ENCODE measurements at places on chromosomes 12 and 14.

DNA sequence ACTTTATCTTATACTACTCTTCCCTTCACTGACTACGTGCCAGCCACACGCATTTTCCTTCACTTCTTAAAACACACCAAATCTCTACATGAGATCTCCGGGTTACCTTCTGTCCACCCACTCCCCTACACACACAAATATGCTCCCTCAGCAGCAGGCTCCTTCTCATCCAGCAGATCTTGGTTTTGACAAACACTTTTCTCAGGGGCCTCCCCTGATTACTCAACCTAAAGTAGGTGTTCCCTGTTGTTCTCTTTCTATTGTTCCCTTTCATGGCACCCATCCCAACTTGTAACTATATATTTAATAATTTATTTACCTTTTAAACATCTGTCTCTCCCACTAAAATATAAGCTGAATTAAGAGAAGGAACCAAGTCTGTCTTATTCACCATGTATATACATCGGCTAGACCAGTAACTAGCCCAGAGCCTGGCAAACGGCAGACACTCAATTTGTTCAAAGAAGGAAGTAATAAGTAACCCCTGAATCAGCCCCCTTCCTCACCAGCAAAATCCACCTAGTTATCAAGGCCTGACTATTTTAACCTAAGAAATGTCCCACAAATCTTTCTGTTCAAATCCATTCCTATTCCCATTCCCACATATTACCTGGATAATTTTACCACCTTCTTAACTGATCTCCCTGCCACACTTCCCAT is 2.7 kb downstream of the C2CD5 start:
- DNase-seq: no peak

- DNase-seq: no peak
Measured at GRCh38 chr14:58200480-58200841, 512 bp downstream of the ACTR10 start.

- DNase-seq: no peak
Measured at GRCh38 chr14:51616256-51616655, 35.5 kb upstream of the FRMD6 start.

- DNase-seq: no peak
Measured at GRCh38 chr12:101592448-101592847, 2.3 kb upstream of the MYBPC1 start.

DNA sequence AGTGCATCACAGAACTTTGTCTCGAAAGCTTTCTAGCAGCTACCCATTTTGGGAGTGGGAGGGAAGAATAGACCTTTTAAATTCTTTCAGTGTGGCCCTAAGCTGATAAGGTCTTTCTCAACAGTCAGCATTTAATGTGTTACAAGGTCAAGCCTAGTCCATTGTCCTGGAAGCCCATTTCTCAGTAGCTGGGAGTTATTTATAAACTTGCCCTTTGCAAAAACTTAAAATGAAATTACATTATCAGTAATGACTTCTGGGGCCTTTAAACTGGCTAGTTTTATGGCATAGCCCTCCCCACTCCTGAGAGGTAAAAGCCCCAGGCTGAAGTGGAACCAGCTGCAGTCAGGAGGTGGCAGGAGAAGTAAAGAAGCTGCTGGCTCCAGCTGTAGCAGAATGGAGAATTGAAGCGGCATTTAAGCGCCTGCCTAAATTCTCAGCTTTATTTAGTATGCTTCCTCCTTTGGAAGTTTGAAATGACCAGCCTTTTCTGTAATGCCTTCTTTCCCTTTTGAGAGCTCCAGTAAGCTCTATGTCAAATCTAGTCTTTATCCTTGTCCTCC is 12.4 kb downstream of the COPZ1 start:
- DNase-seq: peak; percentile 66

DNA sequence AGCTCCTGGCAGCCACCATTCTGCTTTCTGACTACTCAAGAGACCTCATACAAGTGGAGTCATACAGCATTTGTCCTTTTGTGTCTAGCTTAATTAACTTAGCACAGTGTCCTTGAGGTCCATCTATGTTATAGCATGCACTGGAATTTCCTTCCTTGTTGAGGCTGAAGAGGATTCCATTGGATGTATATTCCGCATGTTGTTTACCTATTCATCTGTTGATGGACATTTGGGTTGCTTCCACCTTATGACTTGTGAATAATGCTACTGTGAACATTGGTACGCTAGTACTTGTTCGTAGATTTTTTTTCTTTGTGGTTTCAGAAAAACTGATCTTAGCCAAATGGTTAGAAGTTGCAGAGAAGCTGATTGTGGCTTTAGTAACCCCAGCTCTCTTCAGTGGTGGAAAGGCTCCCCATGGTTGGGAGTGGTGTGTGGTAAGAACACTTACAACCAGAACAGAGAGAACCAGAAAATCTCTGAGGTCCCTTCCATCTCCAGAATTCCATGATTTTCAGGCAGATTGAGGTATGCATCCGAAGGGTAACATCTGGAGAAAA is 118.4 kb downstream of the SAMD4A start:
- DNase-seq: no peak

- no peak for DNase-seq
Measured at GRCh38 chr14:59280961-59281360, 92.5 kb downstream of the DAAM1 start.

DNA sequence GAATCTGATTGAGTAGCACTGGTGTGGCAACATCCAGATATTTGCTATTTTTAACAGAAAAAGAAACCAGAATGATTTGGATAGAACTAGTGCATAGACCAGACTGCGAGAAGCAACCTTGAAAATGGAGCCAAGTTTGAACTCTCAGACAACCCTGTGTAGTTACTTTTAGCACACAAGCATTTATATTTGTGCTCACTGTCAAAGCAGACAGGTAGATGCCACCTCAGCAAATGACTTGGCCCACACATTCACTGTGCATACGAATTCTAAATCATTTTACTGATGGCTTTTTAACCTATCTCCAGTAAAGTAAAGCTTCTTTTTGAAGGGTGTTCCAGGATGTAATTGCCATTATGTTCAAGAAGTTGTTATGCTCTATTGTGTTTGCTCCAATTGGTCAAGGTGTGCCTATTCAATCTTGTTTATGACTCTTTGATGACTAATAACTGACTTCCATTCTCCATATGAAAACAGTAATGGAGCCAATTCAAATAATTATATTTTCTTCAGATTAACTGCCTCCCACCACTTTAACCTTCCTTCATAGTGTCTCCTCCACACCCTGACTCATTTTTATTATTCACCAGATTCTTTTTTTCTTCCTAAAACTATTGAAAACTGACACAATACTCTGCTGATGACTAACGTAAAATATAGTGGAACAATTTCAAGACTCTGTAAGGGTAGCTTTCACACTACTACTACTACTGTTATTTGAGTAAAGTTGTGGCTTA is 138.5 kb downstream of the CCER1 start:
- DNase-seq: no peak

DNA sequence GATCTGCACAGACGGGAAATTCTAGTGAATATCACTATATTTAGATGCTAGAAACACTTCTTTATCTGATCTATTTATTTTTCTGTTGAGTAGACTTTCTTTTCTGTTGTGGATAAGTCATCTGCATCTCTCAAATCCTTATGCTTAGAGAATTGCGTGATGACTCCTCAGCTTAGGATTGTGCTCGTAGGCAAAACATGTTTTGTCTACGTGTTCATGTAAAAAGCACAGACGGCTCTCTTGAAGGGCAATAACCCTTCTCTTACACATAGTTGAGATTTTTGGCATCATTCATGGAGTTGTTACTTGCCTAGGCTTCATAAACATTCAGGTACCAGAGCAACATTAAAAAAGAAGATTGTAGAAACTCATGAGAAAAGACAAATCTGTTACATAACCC is 18.6 kb downstream of the PPFIBP1 start:
- DNase-seq: no peak

- DNase-seq: no peak
Measured at GRCh38 chr12:109760031-109760929, 46.7 kb downstream of the FAM222A start.

GRCh38 chr12:25382311-25383106 is 131.8 kb upstream of the KRAS start:
- DNase-seq: no peak

GRCh38 chr14:105917933-105918436 is 391.6 kb downstream of the TMEM121 start:
- no peak for DNase-seq

DNA sequence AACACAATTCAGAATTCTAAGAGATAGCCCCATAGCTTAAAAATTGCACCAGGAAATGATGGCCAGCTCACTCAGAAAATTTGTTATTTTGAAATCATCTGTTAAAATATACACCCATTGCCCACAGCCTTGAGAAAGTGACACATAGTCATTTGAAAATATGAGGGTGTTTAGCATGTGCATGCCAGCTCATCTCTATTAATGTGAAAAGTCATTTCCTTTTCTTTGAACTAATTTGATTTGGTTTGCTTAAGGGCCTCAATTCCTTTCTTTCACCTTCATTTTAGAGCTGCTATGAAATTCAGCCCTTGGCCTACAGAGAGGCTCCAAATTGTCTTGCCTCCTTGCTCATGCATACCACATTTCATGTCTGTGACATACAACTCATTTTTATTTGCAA is 241.4 kb downstream of the PHLDA1 start:
- DNase-seq: no peak

DNA sequence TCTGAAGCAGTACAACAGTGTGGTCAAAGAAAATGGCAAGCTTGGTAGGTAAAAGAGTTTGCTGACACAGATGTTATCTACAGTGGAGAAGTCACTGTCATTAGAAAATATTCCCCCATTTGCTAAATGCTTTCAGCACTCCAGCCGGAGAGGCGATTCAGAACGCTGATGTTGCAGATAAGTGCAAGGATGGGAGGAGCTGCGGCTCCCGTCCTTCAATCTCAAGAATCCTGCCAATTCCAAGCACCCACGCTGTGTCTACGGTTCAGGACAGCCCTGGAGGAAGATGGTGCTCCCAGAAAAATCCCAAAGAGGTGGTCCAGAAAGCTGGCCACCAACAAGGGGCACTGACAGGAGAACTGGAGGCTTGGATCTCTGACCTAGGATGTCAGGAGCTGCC is 79.1 kb downstream of the ZFP36L1 start:
- DNase-seq: no peak

Measured in pons (tissue), 1 donor.